ENCODE measurements at places on chromosomes 5 and 9.

DNA sequence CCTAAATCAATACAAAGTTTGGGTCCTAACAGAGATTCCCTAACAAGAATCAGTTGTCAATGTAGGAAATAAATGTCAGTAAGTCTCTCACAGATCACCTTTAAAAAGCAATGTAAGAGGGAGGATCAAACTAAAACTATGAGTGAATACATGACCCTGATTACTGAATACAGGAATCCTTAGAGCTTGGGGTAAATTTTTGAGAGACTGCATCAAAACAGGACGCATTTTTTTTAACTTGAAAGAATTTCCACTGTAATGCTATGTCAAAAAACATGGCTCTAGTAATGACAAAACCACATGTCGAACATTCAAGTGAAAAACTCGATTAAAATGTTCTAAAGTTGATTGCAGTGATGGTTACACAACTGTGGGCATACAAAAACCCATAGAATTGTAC, 21.9 kb downstream of the ZDHHC21 start:
- no peak for DNase-seq

DNA sequence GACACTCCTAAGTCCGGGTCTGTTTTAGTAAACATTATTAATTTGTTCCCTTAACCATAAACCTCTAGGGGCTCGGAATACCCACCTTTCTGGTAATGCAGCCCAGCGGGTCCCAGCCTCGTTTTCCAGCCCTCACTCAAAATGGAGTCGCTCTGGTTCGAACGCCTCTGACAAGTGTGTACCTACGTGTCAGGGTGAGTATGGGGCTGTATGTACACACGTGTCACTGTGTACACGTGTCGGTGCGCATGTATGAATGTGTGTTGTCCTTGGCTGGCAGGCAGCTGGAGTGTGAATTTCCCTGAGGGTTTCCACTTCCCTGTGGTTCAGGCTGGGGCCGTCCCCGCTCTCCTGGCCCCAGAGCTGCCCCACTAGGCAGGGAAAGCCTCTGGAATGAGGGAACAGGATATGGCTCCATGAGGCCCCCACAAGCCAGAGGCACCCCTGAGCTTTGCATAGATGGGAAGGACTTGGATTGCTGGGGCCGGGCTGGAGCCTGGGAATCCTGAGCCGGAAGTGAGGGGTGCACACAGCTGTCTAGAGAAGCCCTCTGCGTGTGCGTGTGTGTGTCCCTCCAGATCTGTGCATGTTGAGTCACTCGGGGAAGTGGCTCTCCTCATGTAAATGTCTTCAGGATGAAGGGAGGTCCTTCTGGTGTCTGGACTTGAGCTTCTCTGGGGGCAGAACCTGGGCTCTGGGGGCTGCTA, 160.8 kb upstream of the IER5L start:
- no peak for DNase-seq

DNA sequence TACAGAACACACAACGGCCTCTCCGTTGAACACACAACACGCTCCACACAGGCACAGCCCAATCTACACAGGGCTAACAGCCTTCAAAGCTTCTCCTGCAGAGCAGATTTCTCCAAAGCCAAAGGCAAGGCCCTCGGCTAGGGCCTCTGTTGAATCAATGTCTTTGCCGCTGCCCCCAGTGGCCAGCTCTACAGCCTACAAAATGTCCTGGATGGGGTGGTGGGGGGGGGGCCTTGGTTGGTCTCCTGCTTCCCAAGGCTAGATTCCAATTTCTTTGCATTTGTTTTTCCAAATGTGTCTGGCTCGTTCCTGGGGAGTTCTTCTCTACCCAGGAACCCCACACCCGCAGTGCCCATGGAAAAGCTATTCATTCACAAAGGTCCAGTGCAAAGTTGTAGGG, 167.2 kb downstream of the PAX5 start:
- no peak for DNase-seq

DNA sequence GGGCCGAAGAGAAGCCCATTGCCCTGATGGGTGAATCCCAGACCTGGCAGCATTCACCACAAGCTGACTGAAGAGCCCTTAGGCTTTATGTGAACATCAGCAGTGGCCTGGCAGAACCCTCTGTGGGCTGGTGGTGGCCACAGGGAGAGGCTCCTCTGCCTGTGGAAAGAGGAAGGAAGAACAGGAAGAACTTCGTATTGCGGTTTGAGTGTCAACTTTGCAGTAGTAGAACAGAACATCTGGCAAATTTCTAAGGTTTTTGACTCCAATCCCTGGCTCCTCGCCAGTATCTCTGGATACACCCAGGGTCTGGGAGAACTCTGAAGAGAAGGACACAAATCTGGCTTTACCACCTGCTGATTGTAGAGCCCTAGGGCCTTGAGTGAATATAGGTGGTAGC, 356.4 kb upstream of the GRAMD2B start:
- peak; percentile 15 for DNase-seq

DNA sequence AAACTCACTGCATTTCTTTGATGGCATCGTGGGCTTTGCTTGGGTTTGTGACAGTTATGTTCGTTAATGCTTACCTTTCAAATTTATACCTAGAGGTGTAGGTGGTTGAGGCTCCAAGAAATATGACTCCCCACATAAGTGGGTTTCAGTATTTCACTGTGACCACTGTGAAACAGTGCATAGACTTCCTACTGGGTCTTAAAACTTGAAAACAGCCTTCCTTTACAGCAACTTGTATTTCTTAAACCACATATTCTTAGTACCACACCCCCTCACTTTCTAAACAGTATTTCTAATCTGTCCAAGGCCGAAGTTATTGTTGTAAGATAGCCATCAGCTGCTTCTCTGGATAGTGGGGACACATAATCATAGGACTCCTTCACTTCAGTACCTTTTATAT, 48.3 kb downstream of the TMEFF1 start:
- DNase-seq: no peak

DNA sequence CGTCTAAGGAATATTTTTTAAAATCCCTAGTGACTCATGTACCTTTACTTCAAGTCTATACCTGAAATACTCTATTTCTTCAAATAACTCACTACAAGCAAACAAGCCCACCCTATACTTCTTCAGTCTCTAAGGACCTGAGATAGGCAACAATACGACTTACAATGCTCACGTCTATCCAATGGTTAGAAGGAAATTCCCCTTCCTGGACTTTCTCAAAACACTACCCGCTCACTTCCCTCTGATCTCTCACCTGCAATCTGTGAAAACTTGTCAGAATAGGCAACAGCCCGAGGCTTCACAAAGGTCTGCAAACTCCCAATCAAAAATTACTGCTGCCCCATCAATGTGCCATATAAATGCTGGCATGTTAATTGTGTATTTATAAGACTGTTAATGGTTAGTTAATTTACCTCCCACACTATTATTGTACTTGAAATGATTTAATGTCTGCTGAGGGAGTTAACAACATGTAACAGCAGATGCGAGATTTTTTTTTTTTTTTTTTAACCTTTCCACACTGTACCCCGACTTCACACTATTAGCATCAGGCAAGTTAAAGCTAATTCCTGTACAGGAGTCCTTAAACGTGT, 27.3 kb downstream of the MAPKAP1 start:
- DNase-seq: no peak

DNA sequence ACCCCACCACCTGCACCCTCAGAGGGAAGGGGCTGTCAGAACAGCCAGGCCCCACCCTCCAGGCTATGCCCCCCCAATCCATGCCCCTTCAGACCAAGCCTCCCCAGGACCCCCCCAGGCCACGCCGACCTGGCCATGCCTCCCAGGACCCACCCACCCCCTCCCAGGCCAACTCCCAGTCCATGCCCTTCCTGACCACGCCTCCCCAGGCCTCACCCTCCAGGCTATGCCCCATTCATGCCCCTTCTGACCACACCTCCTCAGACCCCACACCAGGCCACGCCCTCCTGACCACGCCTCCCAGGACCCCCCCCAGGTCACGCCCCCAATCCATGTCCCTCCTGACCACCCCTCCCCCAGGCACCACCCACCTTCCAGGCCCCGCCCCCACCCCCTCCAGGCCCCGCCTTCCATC, 27.6 kb downstream of the TPPP start:
- no peak for DNase-seq

DNA sequence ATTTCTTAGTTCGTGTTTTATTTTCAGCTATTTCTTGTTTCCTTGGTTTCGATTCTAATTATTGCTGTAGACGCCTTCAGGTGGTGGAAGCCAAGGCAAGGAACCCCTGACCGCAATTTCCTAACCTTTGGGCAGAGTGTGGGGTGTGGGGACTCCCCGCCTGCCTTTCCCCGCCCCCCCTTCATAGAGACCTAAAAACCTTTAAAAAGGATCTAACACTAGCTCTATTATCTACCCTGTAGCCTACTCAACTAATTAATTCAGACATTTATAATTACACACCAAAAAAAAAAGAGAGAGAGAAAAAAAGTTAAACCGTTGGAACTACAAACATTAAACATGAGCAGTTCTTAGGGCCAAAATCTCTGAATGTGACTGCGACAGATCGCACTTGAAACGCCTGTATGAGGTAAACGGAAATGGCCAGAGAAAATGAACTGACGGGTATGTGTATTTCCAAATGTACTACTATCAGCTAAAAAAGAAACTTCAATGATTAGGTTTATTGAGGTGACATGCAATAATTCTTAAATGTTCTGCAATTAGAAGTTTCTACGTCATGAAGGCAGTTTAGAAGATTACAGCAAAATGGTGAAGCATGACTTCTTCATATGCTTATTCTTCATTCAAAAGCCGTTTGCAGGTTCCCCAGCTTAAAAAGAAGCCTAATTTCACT, 19.0 kb upstream of the FER start:
- no peak for DNase-seq

- DNase-seq: no peak
Measured at GRCh38 chr5:71662381-71662780, 56.7 kb upstream of the CARTPT start.

DNA sequence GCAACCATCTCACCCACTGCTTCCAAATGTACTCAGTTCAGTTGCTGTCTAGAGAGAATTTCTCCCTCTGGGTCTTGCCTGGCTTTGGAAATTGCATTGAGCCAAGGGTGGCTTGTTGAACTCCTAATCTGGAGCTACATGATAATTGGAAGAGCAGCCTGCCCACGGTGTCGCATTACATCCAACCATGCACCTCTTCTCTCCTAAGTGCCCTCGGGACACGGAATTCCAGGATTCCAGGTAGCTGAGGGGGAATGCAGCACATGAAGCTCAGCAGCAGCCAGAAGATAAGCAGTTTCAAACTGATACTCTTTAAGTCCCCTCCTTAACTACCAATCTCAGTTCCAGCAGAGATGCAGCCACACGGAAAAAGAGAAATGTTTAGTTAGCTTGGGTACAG, 509.4 kb upstream of the KLF4 start:
- DNase-seq: no peak

DNA sequence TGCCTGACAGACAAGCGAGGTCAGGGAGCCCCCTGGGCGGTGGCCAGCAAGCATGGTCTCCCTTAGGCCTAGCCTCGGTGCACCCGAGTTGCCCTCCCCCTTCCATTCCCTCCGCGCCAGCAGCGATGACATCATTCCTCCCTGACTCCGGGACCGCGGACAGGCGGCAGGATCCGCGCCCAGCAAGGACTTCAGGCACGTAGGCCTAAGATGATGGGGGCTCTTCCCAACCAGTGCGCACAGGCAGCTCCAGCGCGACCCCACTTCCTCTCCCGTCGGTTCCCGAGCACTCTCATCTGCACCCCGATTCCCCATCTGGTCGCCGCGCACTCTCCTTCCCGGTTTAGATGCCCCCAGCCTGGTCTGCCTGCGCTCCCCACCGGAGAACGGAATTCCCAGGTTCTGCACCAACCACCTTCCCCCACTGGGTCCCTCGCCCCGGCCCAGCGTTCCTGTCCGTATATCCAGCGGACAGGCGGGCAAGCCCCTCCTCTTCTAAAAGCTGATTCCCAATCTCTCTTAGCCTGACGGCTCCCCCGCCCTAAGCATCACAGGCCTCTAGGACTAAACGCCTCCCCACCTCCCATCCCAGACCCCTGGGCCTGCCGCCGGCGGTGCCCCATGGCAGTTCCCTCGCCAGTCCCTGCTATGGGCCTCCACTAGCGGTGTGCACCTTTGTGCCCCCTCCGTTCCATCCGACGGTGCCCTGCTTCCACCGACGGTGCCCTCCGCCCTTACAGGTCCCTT, 931 bp downstream of the FAM219A start:
- no peak for DNase-seq

DNA sequence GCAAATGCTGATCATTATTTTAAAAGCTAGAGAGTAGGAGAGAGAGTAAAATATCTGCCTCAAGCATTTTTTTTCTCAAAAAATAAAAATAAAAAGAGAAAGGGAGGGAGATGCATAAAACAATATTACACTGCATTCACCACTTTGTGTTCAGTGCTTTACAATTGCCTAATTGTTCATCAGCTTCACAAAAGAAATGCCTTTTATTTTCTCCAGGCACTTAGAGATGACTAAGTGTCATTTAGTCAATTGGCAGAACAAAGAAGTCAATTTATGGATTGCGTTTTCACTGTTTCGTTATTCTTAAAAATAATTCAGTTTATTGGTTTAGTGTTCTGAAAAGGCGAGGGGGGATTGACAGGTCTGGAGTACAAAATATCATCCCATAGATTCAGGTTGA, 232.5 kb upstream of the CCNH start:
- DNase-seq: no peak

DNA sequence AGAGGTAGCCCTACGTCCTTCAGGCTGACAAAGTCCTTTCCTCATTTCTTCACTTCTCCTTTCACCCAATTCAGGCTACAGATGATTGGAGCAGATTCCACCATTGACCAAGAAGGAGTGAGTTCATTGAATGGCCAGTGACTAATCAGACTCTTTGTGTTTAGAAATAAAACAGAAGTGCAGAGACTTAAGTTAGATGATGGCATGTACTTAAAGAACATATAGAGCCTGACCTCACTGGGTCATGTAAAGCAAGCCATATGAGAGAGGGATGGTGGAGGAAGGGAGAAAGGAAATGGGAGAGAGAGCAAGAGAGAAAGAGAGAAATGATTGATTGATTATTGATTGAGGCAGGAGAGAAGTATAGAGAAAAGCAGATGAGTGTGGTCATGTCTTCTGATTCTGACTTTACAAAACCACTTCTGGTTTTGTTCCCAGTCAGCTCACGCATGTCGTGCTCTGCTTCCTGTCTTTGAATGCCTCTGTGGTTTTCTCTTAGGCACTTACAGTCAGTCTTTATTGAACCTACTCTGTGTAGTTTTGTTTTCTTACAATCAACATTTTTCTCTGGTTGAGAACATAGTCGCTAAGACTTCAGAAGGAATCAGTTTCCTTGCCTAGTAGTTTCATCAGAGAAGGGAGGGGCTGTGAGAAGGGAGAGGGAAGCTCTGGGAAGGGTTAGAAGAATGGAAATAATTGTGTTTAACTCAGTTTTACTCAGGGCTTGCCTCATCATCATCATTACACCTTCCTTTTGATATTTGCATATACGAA, 149.2 kb upstream of the KLF9 start:
- DNase-seq: peak; percentile 78

DNA sequence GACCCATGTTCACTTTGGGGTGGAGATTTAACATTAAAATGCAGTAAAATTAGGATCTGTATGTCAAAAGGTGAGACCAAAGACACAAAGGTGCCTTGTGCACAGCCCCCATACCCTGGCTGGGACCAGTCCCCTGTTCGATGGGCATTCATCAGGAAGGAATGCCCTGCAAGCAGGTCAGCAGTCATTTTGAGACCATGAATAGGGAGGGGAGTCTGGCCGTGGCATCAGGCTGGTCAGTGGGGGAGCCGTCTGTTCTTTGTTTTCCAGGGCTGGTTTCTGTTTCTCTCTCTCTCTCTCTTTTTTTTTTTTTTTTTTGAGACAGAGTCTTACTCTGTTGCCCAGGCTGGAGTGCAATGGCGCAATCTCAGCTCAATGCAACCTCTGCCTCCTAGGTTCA, 68.9 kb upstream of the GOLM1 start:
- DNase-seq: no peak

All from SIG-M5 (cell line).